Activated naive CD8-positive, alpha-beta T cell treated with anti-CD3 and anti-CD28 coated beads, Interleukin-2, amount 50 U/mL, for 16 hours (primary cell): ENCODE measurements at places on chromosomes 6 and 20.

DNA sequence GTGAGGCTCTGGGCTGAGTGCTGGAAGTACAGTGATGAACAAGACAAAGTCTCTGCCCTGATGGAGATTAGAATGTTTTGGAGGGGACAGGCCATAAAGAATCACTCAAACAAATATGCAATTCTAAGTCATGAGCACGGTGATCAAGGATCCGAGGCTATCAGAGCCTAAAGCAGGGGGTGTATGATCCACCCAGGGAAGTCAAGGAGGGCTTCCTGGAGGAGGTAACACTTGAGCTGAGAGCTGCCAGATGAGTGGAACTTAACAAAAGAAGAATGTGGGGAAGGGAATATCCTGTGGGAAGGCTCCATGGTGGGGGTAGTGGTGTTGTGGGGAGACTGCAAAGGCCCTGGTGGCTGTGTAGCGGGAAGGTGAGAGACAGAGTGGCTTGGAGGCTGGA, 12.2 kb downstream of the BPIFB4 start:
- DNase-seq = no peak

- no peak for DNase-seq
Measured at GRCh38 chr6:114315831-114316595, 26.8 kb downstream of the HS3ST5 start.

GRCh38 chr6:7579851-7580250, 10.1 kb upstream of the SNRNP48 start:
- DNase-seq = no peak

DNA sequence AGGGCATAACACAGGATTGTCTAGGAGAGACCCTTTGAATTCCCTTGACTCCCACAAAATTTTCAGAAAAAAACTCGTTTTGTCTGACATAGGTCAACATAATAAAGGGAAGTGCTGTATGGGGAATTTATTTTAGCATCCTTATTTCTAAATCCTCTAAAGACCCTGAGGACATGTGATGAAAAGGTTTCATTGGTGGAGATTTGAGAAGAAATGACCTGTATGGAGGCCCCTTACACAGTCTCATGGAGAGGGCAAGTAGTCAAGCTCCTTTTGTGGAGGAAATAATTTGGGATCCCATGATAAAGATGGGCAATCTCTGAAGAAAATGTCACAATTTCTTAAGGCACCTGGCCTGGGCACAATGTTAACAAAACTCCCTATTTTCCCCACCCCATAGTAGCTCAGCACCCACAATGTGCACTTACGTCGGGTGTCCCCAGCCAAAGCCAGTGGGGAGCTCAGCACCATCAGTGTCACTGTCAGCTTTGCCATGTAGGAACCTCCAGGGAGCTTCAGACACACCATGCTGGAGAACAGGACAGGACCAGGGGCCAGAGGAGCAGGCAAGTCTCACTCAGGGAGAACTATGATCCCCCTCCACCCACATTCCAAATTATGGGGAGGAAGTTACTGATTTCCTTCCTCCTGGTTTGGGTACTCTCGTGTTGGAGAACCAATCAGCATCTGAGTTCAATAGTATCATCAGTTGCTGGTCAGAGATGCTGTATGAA, at the start of gene HLA-DRB5:
Gene HLA-DRB5 (minus strand): TSS at position 591 of the 734 bp plus-strand sequence. CDS start 63 bp downstream, at position 528.
- DNase-seq = no peak

GRCh38 chr6:36597775-36598174, 3.6 kb downstream of the SRSF3 start:
- DNase-seq = no peak

GRCh38 chr6:166786704-166787293, 159.7 kb upstream of the RPS6KA2 start:
- DNase-seq = no peak

DNA sequence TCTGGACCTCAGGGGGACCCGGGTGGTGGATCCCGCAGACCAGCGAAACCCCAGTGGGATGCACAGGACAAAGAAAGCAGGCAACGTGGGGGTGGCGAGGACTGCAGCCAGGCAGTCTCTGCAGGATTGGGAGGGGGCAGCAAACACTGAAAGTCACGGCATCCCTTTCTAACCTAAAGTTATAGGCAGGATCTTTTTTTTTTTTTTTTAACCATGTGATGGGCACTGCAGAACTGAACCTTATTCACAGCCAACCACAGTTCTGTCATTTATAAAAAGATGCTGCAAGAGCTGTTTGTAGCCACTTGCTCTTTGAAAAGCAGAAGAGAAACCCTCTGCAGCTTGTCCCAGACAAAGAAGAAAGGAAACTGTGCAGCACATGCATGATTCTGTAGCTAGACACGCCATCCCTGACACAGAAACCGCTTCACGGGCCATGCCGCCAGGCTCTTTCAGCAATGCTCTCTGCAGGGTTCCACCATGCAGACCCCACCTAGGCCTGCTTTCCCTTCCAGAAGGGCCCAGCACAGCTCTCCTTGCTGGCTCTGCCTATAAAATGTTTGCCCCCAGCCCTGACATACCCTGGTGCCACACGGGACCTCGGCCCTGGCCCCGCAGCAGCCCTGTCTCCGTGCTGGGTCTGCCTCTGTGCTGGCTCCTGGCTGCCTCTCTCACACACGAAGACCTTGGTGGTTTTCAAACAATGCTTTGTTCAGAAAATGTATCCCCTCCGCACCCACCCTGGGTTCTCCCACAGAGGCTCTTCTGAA, 70.8 kb downstream of the PYGB start:
- DNase-seq = no peak

- no peak for DNase-seq
Measured at GRCh38 chr6:36786055-36786675, 53.1 kb downstream of the CPNE5 start.

GRCh38 chr20:30511322-30512030, 746.0 kb upstream of the DEFB115 start:
- no peak for DNase-seq
